ENCODE measurements at places on chromosomes 1 and 21. TPM values are rescaled to one million over a fixed set of nuclear protein-coding genes. Genes with fewer than 3 reads are reported as not detected.

- no peak for DNase-seq
Measured at GRCh38 chr1:180352588-180352987, 122.5 kb downstream of the LHX4 start.

DNA sequence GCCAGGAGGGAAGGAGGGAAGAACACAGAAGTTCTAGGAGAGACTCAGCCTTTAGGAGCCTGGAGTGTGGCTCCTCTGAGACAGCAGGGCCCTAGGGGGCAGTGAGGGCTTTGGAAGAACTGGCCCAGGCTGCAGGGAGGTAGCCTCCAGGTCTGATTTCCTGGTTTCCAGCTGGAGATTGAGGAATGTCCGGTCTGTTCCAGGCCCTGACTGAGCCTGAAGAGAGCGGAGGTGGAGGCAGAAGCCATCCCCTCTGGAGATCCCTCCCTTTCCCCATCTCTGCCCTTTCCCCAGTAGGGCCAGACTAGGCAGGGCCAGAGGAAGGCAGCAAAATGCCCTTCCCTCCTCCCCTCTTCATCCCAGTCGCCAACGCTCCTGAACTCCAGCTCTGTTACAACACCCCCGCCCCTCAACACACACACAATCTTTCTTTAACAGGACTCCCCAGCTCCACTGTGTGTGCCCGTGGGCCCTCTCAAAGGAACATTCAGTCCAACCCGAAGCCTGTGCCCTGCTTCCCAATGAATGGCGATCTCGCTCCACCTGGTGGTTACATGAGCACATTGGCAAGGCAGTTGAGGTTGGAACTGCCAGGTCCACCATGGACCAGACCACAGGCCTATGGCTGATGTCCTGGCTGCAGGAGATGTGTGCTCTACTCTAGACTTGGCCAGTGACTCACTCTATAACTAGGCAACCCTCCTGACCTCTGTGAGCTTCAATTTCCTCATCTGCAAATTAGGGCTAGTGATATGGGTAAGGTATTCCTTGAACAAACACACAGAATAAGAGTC lies 32.0 kb downstream of the MAP7D1 start:
- peak; percentile 44 for DNase-seq

- DNase-seq: no peak
Measured at GRCh38 chr1:198121056-198121826, 35.6 kb upstream of the NEK7 start.

DNA sequence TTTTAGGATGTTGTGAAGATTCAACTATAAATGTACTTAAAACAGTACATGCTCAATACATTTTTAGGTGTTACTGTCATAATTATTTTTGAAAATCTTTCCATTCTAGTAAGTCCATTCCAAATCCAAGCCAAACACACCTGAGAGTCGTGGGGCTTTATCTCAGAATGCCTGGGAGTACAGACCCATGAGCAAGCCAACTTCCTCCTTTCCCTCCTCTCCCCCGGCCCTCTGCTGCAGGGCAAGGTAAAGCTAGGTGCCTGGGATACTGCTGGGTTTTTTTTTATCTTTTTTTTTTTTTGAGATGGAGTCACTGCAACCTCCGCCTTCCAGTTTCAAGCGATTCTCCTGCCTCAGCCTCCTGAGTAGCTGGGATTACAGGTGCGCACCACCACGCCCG lies 16.5 kb downstream of the TMEM51 start:
- no peak for DNase-seq

- DNase-seq: peak; percentile 26
Measured at GRCh38 chr1:119948342-119949214, 52.3 kb upstream of the ADAM30 start.

DNA sequence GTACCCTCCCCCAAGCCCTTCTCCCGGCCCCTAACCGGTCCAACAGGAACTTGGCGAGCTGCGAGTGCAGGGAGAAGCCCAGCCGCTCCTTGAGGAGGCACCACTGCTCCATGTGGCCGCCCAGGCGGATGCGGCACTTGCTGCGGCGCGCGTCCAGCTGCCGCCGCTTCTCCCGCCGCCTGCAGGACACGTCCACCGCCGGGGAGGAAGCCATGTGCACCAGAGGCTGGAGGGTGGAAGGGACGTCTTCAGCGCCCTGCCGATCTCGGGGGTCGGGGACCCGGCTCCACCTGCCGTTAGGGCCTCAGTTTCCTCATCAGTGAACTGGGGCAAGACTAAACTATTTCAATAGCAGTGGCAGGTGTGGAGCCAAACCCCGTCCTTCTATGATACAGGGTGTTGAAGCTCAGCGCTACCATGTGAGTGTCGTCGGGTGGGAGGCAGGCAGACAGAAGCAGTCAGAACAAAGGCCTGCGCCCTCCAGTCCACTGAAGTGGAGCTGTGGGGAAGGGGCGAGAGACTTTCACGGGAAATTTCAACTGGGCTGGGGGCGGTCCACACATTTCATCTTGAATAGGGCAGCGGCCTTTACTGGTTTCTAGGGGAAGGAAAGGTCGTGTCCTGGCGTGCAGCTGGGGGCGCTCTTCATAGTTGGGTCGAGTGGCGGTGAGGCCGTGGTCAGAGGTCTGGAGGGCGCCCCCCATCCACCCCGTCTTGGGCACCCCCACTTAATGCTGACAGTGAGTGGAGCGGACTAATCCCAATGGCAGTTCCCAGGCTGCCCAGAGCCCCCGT lies 592 bp downstream of the ZNF692 start:
- DNase-seq: no peak

DNA sequence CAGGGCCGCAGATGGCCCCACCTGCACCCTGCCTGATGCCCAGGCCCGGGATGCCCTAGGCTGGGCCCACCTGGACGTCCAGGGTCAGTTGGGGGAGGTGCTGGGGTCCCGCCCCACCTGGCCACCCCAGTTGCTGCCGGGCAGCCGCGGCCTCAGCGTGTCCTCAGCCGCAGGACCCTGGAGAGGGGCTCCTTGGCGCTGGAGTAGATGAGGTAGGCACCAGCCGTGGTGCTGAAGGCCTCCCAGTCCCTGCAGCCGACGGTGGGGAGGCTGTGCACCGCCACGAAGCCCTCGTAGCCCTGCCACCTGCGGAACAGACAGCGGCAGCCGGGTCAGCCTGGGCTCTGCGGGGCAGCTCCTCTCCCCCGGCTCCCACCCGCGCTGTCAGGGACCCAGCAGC lies 40.4 kb downstream of the KRTAP10-1 start:
- no peak for DNase-seq

- no peak for DNase-seq
Measured at GRCh38 chr1:102790997-102791396, 317.3 kb downstream of the COL11A1 start.

GRCh38 chr1:218538341-218538740 lies 193.2 kb downstream of the TGFB2 start:
- DNase-seq: no peak

Gene ESRRG
- total RNA-seq: 0.34 TPM

Gene MANEAL
- 8.7 TPM for total RNA-seq

Gene C4BPA
- not detected for total RNA-seq

Gene ADAM30
- total RNA-seq: not detected

Gene LMOD1
- under 0.01 TPM for total RNA-seq

Data from kidney epithelial cell (primary cell).